ENCODE measurements at places on chromosomes 11 and 22.

GRCh38 chr11:44824300-44824704 lies 97.5 kb downstream of the TSPAN18 start:
- DNase-seq = no peak

- no peak for DNase-seq
Observed at GRCh38 chr22:46148816-46149511, 1.4 kb upstream of the PPARA start.

DNA sequence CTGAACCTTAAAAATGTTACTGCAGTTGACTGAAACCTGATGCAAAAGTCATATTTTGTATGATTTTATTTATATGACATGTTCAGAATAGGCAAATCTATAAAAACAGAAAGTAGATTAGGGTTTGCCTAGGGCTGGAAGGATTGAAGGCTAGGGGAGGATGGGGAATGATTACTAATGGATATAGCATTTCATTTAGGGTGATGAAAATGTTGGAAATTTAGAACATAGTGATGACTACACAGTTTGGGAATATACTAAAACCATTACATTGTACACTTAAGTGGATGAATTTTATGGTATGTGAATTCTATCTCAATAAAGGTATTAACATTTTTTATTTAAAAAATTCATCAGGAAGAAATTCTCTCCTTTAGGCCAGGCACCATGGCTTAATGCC lies 22.9 kb upstream of the PAFAH1B2 start:
- no peak for DNase-seq

GRCh38 chr11:17066691-17067090 lies 10.8 kb downstream of the RPS13 start:
- no peak for DNase-seq

DNA sequence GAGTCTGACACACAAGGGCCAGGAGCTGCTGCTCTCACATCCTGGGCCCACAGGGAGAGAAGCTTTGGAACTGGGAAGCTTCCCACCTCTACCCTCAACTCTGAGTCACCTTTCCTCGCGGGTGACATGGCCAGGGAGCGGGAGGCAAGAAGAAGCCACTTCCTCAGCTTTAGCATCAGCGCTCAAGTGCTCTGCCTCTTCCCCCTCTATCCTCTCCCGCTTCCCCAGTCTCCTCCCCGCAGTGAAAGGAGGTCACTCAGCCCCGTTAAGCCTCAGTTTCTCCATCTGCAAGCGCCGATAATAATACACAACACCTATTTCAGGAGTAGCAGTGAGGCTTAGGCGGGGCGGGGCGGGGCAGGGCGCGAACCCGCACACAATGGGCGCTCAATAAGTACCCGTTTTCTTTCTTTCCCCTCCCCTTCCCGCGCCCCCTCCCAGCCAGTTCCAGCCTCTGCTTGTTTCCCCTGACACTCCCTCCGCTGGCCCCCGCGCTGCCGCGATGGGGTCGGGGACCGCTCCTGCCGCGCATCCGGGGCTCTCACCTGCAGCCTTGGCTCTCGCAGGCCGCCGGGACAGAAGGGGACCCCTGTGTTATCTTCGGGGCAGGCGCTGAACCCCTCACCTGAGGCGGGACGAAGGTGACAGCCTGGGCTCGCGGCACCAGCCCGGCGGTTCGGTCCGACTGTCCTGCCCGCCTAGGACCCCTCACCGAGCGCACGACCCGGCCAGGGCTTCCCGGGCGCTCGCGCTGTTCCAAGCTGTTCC lies 892 bp downstream of the GDPD5 start:
- no peak for DNase-seq

GRCh38 chr11:27161071-27161470 lies 120.5 kb downstream of the BBOX1 start:
- DNase-seq = no peak

DNA sequence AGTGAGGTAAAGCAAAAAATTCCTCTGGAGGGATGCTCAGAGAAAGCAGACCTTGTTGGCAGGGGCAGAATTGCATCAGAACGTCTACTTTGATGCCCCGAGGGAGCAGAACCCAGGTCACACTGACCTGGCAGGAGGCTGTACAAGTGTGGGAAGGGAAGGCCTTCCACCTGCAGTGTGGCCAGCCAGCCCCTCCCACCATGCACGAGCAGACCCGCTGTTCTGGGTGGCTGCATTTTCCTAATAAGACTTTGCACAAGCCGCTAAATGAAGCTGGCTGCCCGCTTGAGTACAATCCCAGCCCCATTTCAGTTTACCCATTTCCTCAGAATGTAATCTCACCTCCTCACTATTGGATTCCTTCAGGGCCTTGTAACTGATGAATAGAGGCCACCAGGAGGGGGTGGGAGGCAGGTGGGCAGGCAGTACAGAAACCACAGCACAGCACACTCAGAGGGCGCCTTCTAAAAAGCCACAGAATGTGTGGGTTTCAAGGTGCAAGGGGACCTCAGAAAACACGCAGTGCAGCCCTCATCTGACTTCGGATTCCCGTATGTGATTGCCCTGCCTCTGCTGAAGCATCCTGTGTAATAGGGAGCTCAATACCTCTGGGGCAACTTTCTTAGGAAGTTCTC lies 316.6 kb downstream of the OPCML start:
- DNase-seq = no peak

- DNase-seq = no peak
Observed at GRCh38 chr11:88068848-88069554, 106.2 kb downstream of the RAB38 start.

- DNase-seq = no peak
Observed at GRCh38 chr11:123562158-123562557, 92.3 kb downstream of the SCN3B start.

All from NCI-H2081 treated with DMSO at 0.1 percent for 48 hours (cell line).